Glomerular endothelial cell (primary cell): ENCODE measurements at places on chromosomes 4 and X. TPM values are rescaled to one million over a fixed set of nuclear protein-coding genes. Genes with fewer than 3 reads are reported as not detected.

Gene DRP2
- 0.93 and 1.3 TPM in 2 replicates for total RNA-seq

Gene FABP2
- not detected in 2 replicates for total RNA-seq

Gene SYAP1
- total RNA-seq = 22.2 and 23.6 TPM in 2 replicates

Gene DGAT2L6
- not detected in 2 replicates for total RNA-seq

GRCh38 chr4:105440890-105441289 lies 33.0 kb downstream of the PPA2 start:
- no peak for DNase-seq

GRCh38 chr4:6721121-6721520 lies 5.1 kb downstream of the BLOC1S4 start:
- DNase-seq = no peak

GRCh38 chrX:145773006-145773405 lies 44.6 kb upstream of the SLITRK2 start:
- no peak for DNase-seq

GRCh38 chr4:48774760-48775710 lies 5.0 kb downstream of the FRYL start:
- DNase-seq = no peak

GRCh38 chrX:1527457-1527856 lies 9.5 kb downstream of the P2RY8 start:
- no peak for DNase-seq

DNA sequence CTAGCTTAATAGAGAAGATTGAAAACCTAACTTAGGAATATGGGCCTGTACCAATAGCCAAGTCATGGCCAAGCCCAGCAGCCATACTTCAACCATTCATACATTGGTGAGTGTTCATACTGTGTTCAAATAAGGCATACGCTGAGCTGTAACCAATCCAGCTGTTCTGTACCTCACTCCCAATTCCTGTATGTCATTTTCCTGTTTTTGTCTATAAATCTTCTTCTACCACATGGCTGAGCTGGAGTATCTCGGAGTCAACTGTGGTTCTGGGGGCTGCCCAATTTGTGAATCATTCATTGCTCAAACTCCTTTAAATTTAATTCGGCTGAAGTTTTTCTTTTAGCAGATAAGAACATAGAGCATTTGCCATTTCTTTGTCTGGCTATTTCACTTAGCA lies 195.3 kb upstream of the ANKRD50 start:
- no peak for DNase-seq

GRCh38 chrX:41164449-41164848 lies 79.2 kb downstream of the USP9X start:
- no peak for DNase-seq

DNA sequence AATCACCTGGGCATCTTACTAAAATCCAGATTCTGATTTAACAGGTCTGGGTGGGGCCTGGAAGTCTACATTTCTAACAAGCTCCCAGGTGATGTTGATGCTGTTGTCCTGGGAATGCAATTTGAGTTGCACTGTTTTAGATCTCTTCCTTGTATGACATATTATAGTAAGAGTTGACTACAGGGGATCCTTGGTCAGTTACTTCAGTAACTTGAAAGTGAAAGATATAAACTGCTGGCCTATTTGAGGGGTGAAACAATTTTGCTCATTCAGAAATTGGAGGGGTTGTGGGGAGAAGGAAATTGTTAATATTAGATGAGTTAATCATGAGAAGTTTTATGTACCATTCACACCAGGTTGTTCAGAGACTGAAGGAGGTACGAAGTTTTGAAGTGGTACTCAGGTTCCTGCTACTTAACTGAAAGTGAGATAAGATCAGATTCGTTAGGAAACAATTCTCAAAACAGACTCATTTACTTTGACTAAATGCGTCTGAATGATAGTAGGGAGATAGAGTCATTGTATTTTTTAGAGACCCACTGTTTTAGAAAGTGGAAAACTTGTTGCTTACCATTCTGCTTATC lies 12.5 kb downstream of the SH2D1A start:
- no peak for DNase-seq
